Pons (tissue), 1 donor: ENCODE measurements at places on chromosomes 3 and 15.

DNA sequence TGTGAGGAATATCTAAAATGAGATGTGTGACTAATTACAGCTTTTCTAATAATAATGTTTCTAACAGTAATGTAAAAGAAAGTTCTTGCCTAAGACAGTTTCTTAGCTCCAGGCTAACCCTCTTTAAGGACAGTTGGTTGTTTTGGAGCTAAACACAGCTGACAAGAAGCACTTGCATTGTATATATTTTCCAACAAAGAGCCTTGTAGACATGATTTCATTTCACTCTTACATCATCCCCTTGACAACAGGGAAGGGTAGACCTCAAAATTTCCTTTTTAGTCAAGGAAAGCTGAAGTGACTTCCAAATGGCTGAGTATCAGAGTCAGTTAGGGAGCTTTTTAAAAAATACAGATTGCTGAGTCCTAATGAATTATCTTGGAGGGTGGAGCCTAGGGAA is 4.1 kb downstream of the ARID3B start:
- no peak for DNase-seq

DNA sequence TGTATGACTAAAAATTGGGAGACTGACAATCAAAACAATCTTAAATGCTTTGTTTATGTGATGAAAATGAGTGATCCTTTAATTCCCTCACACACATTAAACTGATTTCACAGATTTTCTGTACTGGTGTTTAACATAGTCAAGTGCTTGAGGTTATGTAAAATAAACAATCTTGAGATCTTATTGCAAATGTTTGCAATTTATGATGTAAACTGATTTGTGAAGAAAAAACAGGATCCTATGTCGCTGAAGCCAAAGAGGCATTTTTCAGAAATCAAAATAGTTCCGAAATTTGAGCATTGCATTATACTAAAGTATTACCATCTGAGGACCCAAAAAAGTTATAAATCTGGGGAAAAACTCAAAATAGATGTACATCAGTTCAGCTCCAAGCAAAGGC is 12.7 kb downstream of the SHOX2 start:
- DNase-seq = no peak

GRCh38 chr3:123773681-123774431 is 110.3 kb downstream of the MYLK start:
- peak; percentile 95 for DNase-seq

- DNase-seq = no peak
Measured at GRCh38 chr3:80999481-80999880, 762.0 kb downstream of the GBE1 start.

DNA sequence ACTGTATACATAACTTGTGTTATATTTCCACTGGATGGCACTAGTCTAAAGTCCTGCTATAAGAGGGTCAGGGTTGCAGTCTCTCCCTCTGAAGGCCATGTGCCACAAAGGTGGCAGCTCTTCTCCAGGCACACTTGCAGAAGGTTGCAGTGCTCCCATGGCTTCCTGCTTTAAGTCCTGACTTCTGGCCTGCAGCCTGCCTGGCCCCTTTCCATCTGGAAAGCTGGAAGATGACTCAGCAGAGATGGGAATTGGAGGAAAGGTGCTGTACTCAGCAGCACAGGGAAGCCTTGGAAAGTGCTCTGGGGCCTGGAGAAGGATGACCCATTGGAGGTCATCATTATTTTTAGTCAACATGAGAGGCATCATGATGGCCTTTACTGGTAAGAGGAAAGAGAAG is 40.9 kb upstream of the MRPL3 start:
- DNase-seq = peak; percentile 24
